Smooth muscle cell of the umbilical artery (primary cell): ENCODE measurements at places on chromosomes 4 and X. TPM values are rescaled to one million over a fixed set of nuclear protein-coding genes. Genes with fewer than 3 reads are reported as not detected.

Gene XAGE2
- total RNA-seq, result not detected in 2 replicates

Gene CXCL1
- 69.7 and 261 TPM in 2 replicates for total RNA-seq

Gene SHROOM4
- total RNA-seq, result 2.4 and 2.7 TPM in 2 replicates

Gene DRD5
- total RNA-seq, result not detected in 2 replicates

Gene VCX
- total RNA-seq, result not detected in 2 replicates

Gene HCFC1
- 14.0 and 34.4 TPM in 2 replicates for total RNA-seq

Gene PUDP
- 7.1 and 8.0 TPM in 2 replicates for total RNA-seq

Gene VCX3B
- total RNA-seq, result not detected in 2 replicates

Gene PNMA3
- 0.09 and 0.89 TPM in 2 replicates for total RNA-seq

Gene DACH2
- total RNA-seq, result not detected in 2 replicates

Gene SLITRK2
- not detected in 2 replicates for total RNA-seq

Gene TTC29
- not detected in 2 replicates for total RNA-seq

Gene METAP1
- total RNA-seq, result 25.8 and 63.3 TPM in 2 replicates

Gene WNK3
- total RNA-seq, result 2.4 and 3.2 TPM in 2 replicates

Gene NDST3
- total RNA-seq, result 0.05 and 2.4 TPM in 2 replicates

Gene MAOB
- total RNA-seq, result 0.09 TPM in 1 of 2 replicates, not detected in the other

Gene SH3RF1
- total RNA-seq, result 14.6 and 39.8 TPM in 2 replicates

Gene SMPX
- total RNA-seq, result not detected in 2 replicates

Gene GK2
- total RNA-seq, result not detected in 2 replicates

Gene CYBB
- not detected in 2 replicates for total RNA-seq

Gene SH3TC1
- total RNA-seq, result 5.1 and 5.3 TPM in 2 replicates

Gene SOD3
- total RNA-seq, result 7.8 and 16.9 TPM in 2 replicates

Gene SLC9B1
- total RNA-seq, result 0.51 and 0.89 TPM in 2 replicates

Gene TBC1D1
- 48.7 and 127 TPM in 2 replicates for total RNA-seq

Gene ADH1B
- 0.09 and 0.30 TPM in 2 replicates for total RNA-seq

Gene NLGN4X
- not detected in 2 replicates for total RNA-seq
